ENCODE measurements at places on chromosomes 16 and 17. TPM values are rescaled to one million over a fixed set of nuclear protein-coding genes. Genes with fewer than 3 reads are reported as not detected.

The EVI2B gene
- total RNA-seq: 1.6 TPM

The SERPINF2 gene
- total RNA-seq: 1.6 TPM

- no peak for DNase-seq
Observed at GRCh38 chr17:83191388-83192160, 112.2 kb downstream of the METRNL start.

- DNase-seq: peak; percentile 14
Observed at GRCh38 chr17:28416703-28417311, 10.8 kb upstream of the SLC46A1 start.

GRCh38 chr16:58099097-58099955, 29.9 kb downstream of the CFAP20 start:
- no peak for DNase-seq

DNA sequence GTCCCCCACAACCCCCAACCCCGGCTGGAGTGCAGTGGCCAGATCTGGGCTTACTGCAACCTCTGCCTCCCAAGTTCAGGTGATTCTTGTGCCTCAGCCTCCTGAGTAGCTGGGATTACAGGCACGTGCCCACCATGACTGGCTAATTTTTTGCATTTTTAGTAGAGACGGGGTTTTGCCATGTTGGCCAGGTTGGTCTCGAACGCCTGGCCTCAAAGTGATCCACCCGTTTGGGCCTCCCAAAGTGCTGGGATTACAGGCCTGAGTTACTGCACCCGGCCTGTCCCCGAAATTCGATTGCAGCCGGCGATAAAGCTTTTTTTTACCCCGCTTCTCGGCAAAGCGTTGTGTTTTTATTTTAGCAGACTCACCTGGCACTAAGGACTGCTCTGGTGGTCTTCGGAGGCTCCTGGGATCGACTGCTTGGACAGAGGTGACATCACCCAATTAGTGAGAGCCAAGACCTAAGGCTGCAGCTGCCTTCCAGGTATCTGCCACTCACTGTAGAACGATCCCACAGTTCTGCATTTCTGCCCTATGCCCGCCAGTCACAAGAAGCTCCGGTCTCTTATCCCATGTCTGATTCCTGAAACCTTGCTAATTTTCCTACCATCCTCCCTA, 82.2 kb upstream of the ARL4D start:
- DNase-seq: no peak

DNA sequence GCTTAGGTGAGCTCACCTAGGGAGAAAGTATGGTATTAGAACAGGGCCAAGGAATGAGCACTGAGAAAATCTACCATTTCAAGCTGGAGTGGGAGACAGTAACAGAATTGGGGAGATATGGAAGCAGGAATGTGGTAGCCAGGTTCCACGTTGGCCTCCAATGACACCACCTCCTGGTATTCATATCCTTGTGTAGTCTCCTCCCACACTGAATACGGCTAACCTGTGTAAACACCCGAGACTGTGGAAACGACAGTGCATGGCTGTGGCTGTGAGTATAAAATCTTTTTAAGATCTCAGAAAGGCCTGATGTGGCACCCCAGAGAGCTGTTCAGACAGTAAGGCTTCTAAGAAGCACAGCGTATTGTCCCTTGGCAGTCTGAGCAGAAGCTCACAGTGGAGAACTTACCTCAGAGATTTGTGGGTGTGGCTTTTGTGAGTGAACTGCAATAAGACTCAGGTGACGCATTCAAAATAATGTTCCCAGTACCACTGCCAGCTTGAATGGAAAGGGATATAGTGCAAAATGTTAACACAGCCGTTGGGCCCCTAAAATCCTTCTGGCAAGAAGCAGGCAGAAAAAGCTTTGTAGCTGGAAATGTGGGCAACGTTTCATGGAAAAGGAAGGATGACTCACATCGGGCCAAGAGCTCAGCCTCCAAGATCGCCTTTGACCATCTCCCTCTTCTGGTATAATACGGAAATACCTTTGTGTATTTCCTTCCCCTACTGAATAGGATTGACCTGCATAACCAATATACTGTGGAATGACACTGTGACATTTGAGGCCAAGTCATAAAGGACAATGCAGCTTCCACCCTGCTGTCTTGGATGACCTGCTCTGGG, 14.4 kb downstream of the SDR42E1 start:
- peak; percentile 86 for DNase-seq

- DNase-seq: no peak
Observed at GRCh38 chr17:19386974-19387920, at the start of gene MFAP4. Gene MFAP4 (minus strand): TSS chr17:19387190. CDS start chr17:19387155, 35 bp downstream.

DNA sequence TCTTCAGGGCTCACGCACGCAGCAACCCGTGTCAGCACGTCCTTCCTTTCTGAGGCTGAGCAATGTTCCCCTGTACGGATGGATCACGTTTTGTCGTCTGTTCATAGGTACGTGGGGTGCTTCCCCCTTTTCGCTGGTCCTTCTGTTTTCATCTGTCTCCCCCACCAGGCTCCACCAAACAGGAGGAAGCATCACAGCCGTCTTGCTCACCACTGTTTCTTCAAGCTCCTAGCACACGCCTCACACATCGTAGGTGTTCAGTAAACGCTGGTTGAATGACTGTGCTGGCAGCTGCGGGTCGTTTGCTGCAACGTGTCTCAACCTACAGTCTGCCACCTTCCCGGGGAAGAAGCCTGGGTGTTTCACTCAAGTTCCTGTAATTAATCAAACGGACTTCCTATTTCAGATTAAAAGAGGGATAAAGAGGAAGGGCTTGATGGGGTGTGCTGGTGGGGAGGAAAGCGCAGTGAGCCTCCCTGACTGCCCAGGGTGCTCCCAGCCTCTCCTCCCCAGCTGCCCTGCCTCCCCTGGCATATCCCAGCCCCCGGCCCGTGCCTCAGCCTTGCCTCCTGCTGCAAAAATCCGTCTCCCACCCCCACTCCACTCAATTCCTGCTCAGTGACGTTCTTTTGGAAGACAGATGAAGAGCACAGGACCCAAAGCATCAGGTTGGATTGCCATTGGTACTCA, 76.7 kb upstream of the DOC2B start:
- no peak for DNase-seq
